ENCODE measurements at places on chromosomes 6 and 20.
A peak's percentile ranks its signal among the peaks of the same experiment; 100 is the strongest.

DNA sequence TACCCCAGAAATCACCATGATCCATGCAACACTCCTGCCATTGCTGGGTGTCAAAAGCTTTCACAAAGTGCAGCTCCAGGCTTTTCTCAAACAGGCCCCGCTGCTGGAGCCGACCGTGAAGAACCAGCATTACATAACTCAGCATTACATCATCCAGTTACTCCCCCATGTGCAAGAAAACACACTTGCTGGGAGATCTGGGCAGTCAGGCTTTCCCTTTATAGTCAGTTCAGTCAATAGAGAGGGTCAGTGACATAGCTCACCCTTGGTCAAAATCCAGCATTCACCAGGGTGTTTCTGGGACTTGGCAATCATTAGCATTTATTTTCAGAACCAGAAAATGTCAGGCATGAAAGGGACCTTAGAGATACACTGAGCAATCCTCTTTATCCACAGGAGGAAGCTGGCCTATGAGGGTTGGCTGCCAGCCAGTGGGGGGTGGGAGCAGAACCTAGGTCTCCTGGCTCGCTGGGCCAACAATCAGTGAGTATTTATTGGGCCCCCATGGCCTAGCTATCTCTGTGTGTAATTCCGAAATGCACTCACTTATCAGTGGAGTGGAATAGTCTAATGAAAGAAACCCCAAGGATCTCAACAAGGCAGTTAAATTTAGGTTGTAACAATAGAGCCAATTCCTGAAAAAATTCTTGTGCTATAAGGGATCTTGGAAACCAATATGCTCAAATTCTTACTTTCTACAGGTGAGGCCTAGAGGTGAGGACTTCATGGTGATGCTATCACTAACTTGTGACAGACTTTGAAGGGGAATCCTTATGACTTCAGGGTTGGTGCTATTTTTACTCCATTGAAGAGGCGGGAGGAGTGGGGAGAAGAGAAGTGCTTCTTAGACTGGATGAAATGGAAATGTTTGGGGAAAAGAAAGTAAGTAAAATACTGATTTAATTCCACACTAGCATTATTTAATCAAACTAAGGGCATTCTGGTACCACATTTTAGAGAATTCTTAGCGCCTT lies 54.6 kb downstream of the LYRM4 start:
- no peak for DNase-seq

DNA sequence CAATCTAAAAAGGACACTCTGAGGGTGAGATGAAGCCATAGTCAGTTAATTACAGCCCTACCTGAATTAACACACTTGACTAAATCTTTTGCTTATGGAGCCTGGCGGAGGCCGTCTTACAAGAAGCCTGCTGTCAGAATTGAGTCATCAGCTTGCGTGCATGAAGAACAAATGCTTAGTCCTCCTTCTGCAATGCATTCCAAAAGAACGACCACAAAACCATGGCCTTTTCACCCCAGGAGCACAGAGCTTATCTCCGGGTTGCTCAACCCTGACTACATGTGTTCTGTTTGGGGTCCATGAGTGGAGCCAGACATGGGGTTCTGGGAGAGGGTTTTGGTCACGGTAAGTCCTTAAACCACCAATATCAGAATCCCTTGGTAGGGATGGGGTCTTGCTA lies 318.1 kb downstream of the CLIC5 start:
- DNase-seq = peak; percentile 65

DNA sequence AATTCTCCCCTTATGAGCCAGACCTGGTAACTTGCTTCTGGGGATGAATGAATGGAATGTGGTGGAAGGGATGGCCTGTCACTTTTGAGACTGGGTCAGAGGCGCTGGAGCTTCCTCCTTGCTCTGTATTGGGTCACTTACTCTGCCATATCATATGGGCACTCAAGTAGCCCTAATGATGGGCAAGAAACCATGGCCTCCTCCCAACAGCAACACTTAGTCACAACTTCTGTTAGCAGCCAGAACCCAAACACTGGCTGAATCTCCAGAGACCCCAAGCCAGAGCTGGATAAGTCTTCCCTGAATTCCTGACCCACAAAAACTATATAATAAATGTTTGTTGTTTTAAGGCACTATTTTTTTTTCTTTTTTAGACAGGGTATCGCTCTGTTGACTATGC lies 5.5 kb downstream of the E2F1 start:
- no peak for DNase-seq

GRCh38 chr6:21333715-21334114 lies 259.8 kb upstream of the SOX4 start:
- no peak for DNase-seq

GRCh38 chr6:107767637-107768036 lies 56.5 kb downstream of the SCML4 start:
- no peak for DNase-seq

DNA sequence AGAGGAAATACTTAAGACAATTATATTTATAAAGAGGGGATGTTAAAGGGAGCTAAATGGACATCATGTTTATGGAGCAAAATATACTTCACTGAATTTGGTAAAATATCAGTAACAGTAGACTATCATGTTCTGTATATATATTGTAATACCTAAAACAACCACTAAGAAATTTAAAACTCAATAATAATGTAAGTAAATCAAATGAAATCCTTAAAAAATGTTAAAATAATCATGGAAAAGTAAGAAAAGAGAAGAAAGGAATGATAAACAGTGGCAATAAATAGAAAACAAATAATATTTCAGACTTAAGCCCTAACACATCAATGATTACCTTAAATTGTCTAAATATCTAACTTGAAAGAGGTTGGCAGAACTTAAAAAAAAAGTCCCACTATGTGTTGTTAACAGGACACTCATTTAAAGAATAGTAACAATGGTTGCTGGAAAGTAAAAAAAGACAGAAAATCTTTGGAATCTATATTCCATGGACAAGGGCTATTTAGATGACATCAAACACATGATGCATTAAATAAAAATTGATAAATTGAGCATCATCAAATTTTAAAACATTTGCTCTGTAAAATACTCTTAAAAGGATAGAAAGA lies 842.2 kb upstream of the MAP3K7 start:
- DNase-seq = no peak

DNA sequence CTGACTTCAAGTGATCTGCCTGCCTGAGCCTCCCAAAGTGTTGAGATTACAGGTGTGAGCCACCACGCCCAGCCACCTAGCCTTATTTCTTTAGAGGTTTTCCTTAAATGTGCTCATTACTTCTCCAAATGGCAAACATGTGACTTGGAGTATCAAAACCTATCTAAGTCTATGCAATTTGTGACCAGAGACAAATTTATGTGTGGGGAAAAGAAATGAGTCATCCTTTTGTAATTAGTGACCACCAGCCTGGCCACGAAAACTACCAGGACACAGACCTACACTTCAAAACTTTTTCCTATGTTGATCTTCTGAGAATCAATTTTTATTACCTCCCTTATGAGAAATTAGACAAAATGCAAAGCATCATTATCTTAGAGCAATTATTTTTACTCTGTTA lies 64.6 kb upstream of the OGFRL1 start:
- no peak for DNase-seq

GRCh38 chr6:20169786-20170185 lies 42.5 kb downstream of the MBOAT1 start:
- DNase-seq = no peak

DNA sequence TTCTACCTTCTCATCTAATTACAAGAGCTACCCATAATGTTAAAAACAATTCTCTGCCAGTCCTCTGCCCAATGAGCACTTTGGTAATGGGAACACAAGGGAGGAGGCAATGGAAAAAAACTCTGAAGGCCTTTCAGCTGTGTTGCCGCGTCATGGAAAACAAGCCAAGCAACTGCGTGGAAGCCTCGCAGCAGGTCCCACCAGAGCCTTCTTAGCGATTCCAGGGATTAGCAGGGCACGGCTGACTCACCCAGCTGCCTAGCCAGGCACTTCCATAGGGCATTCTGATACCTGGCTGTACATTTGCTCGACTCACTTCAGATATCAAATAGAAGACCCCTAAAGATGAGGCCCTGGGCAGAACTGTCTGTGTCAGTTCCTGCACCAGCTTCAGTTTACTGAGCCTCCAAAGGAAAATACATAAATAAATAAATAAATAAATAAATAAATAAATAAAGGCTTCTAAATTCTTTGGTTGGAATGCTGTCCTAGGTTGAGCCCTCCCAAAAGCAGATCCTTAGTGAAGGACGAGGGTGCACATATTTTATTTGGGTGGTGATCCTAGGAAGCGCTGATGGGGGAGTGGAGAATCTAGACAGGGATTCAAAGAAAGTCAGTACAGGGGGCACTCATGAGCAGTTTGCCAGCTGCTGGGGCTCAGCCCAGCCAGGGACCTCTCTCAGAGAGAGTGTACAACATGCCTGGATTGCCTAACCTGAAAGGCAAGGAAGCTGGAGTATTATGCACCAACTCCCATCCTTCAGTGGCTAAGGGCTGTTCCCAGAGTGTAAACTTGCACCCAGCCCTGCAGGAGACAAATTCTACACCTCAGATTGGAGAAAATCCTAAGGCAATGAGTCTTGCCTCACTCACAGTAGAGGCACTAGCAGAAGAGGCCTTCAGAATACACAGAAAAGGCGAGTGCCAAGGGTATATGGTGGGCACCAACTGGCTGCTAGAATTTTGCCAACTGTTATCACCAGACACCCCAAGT lies 18.2 kb downstream of the SNAP25 start:
- DNase-seq = no peak

DNA sequence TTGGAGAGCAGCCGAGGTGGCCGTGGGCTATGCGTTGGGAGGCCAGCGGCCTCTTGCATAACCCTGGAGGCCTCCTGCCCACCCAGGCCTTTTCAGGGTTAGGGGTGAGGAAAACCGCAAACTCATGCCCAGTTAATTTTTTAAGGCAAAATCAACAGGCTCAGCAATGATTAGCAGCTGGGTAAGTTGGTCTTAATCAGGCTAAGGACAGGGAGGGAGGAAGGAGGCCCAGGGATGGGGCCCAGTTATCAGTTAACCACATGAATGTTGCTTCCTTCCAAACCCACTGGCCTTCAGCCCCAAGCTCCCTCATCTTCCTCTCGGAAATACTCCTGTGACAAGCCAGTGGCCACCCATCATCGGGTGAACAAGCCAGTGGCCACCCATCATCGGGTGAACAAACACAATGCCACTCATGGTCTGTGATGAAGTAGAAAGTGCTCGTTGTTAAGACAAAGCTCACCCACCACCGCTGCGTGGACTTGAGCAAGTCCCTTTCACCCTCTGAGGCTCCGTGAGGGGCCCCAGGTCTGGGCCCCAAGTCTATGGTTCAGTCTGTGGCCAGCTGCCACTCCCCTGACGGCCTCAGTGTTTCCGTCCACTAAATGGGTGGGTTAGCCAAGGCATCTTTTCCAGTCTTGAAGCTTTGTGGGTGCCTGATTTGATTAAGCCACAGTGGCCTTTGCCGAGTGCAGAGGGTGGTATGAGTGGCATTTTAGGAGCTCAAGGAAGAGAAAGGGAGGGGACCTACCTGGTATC lies 39.4 kb downstream of the HNF4A start:
- DNase-seq = no peak

DNA sequence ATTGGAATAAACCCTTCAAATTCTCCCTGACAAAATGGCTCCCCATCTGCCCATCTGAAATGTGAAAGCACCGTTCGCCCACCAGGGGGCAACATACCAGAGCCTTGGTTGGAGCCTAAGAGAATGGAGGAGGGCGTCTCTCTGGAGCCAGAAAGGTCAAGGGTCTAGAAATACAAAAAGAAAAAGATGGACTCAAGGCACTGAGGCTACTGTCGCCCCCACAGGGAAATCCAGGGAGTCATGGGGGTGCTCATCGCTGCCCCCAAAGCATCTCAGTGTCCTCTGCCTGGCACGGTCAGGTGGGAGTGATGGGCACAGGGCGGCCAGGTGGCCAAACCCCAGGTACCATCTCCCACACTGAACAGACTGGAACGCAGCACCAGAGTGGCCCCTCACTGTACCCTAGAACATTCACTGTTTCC lies 136.3 kb downstream of the ZMYND8 start:
- no peak for DNase-seq

DNA sequence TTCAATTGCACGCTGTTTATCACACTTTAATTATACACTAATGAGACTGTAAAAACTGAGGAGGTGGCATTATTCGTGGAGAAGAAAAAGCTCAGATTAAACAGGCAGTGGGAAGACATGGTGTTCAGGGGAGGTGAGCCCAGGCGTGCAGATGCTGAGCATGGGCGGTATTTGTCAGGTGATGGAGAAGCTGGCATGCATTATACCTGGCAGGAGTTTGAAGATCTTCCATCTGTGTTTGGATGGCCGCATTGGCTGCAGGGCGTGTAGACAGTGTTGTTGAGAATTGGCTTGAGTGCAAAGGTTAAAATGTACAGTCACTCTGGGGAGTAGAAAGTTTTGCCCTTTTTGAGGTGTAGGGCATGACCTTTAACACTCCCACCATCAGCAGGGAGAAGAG lies 213.8 kb downstream of the ERMARD start:
- DNase-seq = peak; percentile 58

- DNase-seq = no peak
Observed at GRCh38 chr6:42142118-42142835, at the start of gene C6orf132. TSS of gene C6orf132 (minus strand) at chr6:42142620. CDS start at chr6:42142444, 176 bp downstream.

- DNase-seq = no peak
Observed at GRCh38 chr6:44976677-44977641, 351.2 kb upstream of the RUNX2 start.

- no peak for DNase-seq
Observed at GRCh38 chr20:43016257-43016656, 173.4 kb downstream of the PTPRT start.

GRCh38 chr6:20599302-20600051 lies 65.2 kb downstream of the CDKAL1 start:
- DNase-seq = no peak

- no peak for DNase-seq
Observed at GRCh38 chr20:50276119-50277063, 85.8 kb downstream of the CEBPB start.

GRCh38 chr20:51163996-51164600 lies 141.2 kb upstream of the KCNG1 start:
- DNase-seq = no peak

GRCh38 chr20:52083627-52084232 lies 107.8 kb downstream of the ZFP64 start:
- DNase-seq = no peak

DNA sequence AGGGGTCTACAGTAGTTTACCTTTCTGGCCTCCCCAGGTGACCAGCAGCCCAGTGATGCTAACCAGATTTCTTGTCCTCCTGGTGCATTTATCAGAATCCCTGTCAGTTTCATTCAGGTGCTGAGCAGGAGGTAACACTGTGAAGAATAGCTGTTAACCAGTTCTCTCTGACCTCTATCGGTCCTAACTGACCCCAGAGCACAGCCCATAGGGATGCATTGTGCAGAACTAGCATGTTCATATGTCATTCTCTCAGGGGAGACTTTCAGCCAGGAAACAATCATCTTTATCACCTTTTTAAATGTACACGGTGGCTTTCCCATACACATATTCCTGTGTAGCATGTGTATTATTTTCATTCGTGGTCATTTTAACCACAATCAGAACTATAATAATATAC lies 49.9 kb downstream of the CNR1 start:
- no peak for DNase-seq

DNA sequence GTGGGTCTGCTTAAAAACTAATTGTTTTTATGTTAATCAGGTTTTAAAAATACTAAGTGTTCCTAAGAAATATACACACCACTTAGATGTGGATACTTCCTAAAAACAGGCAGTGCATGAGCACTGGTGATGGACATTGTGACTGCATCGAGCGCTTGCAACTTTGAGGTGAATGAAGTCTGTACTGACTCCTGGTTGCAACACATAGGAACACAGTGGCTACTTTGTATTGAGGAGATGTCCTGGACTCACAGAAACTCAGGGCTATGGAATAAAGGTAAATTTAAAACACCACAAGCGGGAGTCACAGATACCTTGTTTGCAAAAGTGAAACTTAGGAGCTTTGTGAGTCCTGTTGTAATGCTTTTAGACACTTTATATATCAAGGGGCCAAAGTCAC lies 55.6 kb upstream of the POLR1H start:
- DNase-seq = no peak
